ENCODE measurements at places on chromosomes 12 and 14.

DNA sequence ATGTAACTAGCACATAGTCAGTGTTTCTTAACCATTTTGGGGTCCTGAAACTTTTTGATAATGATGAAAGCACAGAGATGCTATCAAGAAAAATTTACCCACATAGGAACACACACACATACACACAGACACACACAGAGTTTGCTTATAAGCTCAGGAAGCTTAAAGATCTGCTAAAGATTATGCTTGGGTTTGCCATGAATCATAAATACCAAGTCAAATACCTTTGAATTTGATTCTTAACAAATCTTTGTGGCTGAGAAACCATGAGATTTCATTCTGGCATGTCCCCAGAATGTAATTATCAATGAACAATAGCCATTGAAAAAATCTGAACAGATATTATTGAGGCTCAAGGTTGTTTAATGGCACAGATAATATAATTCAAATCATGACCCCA, 89.2 kb downstream of the NTS start:
- DNase-seq, result no peak

GRCh38 chr12:5480938-5481303, 49.0 kb downstream of the NTF3 start:
- DNase-seq, result no peak

- DNase-seq, result no peak
These were observed 44.7 kb upstream of the BCL7A start for GRCh38 chr12:121976950-121977349.

DNA sequence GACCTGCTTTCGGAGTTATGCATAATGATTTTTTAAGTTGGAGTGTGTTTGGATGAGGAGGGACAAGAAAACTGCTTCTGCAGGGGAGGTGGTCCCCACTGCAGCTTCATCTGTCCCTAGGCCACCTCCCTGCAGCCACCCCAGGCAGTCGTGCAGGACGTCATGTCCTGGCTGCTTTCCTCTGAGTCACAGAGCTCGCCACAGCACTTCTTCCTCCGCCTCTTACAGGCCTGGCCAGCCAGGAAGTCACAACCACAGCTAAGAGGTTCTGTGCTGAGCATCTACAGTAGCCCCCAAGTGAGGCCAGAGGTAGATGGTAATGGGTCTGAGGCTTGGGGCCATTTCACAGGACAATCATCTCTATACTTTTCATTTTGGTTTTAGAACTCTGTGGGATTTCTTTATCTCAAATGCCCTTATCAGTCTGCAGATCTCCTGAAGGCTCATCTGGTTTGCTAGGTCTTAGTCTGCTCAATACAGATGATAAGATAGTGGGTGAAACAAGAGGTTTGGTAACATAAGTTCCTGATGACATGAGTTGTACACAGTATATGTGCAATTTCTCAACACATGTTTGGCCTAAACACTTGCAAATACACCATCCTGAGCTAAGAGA, 106.4 kb downstream of the ARF6 start:
- peak; percentile 90 for DNase-seq

Measured in CD8-positive, alpha-beta T cell (primary cell).